ENCODE measurements at places on chromosomes 3 and 15.

GRCh38 chr3:8152821-8153418 lies 348.7 kb upstream of the LMCD1 start:
- peak; percentile 16 for DNase-seq

DNA sequence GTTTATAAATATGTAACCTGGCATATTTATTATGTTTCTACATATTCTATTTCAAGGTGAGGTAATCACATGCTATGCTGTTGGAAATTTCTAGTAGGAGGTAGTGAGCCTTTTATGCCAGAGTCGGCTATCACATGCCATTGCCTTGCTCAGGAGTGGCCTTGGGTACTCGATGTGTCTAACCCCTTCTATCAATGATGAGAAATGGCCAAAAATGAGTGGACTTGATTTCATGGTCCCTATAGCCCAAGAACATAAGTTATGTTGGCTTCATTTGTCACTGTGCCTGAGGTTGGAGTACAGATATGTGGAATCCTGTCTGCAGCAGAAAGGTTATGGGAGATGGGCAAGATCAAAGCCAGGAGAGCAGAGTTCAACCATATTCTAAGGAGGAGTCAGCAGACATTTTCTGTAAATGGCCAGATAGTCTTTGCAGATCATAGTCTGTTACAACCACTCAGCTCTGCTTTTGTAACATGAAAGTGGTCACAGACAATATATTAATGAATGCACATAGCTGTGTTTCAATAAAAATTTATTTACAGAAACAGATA lies 554.4 kb downstream of the PDCD6IP start:
- DNase-seq = no peak

DNA sequence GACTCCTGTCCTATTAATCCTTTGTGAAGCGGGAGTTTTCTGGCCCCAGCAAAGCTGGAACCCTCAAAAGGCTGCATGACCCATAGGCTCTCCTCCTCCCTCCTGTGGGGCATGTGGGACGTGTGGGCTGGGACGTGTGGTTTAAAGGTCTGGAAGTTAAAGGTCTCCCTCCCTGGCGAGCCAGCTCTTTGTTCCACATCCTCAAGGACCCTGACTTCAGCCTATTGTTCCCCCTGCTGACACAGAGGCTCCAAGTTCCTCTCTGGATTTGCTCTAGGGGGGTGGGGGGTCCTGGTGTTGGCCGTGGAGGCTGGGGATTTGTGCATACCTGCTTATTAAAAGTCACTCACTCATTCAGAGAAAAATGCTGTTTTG lies 44.2 kb downstream of the SMAD6 start:
- no peak for DNase-seq

- DNase-seq = no peak
Measured at GRCh38 chr3:122800031-122800430, 5.2 kb downstream of the SLC49A4 start.

DNA sequence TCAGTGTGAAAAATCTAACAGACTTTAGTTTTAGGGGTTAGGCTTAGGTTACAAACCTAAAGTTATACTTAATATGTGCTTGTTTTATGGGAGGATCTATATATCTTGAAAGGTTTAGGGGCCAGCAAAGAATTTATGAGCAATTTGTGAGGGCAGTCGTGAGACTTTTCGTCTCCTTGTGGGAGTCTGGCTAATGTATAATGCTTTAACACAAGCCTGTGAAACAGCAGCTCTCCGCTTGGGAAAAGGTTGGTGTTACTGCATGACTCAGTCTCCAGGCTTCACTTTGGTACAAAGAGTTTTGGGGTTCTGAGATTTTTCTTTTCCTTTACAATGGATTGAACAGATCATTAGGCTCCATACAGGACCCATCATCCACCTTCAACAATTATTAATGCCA lies 79.0 kb upstream of the MFGE8 start:
- DNase-seq = no peak

GRCh38 chr15:87570206-87570605 lies 686.3 kb downstream of the NTRK3 start:
- DNase-seq = no peak

DNA sequence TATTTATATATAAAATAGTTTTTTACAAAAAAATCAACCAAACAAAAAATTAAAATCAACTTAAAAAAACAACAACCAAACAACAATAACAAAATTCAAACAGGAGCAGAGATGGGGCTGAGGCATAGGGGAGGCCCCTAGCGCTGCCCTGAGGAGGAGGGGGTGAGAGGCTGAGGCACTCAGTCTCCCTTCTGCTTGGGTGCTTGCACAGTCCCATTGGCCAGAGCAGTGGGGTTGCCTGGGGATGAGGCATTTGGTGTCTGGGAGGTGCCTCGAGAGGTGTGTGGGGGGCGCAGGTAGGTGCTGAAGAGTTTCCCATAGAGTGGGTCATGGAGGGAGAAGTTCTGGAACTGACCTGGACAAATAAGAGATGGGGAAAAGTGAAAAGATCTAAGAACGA lies 8.0 kb downstream of the LPCAT4 start:
- no peak for DNase-seq

DNA sequence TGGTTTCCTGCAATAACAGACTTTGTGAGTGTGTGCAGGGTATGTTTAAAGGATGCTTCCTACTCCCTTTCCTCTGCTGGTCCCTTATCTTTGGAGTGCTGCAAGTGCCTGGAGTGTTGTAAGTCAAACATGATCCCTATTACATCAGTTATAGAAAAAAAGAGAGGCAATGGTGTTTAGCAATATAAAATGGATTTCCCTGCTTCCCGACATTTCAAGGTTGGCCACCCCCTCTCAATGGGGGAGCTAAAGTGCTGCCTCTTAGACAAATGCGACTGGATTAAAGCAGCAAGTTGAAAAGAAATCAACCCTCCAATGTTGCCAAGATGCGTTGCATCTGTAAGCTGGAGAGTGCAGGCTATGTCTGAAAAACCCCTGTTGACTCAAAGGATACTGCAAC lies 203.1 kb upstream of the WNT5A start:
- DNase-seq = no peak

DNA sequence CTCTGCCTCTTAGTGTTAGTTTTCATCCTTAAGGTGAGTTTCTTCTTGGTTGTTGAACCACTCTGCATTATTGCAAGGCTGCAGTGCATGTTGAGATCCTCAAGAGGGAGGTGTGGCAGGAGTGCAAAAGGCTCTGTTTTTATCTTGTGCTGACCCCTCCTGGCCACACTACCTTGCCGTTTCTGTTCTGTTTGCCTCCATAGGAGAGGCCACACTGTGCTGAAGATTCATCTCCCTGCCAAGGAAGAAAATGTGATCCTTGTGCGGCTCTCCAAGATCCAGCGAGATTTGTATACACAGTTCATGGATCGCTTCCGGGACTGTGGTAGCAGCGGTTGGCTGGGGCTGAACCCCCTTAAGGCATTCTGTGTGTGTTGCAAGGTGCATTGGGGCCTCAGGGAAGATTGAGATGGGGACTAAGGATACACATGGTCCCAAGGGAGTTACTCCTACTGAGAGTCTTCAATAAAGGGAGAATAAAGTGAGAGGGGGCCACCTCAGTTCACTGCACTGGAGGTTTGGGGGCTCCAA lies 33.0 kb upstream of the TEX264 start:
- DNase-seq = peak; percentile 46

DNA sequence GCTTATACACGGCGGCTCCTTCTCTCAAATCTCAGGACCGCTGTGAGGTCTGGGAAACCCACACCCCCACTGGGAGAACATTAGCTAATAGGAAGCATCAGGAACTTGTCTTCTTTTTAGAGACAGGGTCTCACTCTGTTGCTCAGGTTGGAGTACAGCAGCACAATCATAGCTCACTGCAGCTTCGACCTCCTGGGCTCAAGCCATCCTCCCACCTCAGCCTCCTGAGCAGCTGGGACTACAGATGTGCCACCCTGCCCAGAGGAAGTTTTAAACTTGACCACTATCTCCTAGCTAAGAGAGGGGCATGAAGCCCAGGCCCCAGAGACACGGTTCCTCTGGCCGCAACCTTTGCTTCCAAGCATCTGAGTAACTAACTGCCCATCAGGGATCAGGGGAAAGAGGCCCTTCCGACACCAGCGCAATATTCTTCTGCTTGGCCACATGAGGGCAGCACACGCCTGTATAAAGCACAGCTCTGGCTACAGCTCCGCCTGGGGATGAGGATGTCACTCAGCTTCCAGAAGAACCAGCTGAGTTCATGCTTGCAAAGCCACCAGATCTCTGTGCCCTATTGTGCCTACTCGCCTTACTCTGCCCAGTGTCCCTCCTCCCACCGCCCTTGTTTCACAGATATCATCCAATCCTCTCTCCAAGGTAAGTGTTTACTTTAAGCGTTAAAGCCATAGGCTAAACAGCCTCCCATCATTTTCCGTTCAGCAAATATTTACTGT lies 57.6 kb upstream of the SLC6A11 start:
- DNase-seq = peak; percentile 50

DNA sequence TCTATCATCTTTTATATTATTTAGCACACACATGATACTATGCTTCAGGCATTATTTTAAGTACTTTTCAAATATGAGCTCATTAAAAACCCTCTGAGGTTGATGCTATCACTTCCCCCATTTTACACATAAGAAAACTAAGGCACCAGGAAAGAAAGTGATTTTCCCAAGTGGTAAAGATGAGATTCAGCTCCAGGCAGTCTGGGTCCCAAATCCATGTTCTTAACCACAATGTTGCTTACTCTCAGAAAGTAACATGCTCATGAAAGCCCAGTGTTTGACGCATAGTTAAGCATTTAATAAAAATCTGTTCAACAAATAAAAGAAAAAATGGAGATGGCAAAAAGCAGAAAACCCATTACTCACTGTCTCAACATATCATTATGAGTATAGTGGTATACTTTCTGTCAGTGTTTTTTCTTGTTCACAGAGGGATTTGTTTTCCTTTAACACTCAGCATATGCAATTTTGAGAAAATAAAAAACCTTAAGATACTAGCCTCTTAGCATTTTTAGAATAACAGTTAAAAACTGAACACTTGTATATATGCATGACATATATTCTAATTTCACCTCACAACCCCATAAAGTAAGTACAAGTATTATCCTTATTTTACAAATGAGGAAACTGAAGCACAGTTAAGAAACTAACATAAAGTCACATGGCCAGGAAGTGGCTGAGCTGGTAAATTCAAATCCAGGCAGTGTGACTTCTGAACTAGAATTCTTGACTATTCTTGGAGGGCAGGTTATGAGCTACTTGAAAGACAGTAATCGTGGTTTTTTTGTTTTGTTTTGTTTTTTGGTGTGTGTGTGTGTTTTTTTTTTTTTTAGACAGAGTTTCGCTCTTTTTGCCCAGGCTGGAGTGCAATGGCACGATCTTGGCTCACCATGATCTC lies 10.4 kb downstream of the PEAK1 start:
- no peak for DNase-seq

All from BE2C (cell line).